ENCODE measurements at places on chromosomes 2 and 18.

- DNase-seq, result no peak
Observed at GRCh38 chr2:118805064-118805690, 42.3 kb downstream of the EN1 start.

DNA sequence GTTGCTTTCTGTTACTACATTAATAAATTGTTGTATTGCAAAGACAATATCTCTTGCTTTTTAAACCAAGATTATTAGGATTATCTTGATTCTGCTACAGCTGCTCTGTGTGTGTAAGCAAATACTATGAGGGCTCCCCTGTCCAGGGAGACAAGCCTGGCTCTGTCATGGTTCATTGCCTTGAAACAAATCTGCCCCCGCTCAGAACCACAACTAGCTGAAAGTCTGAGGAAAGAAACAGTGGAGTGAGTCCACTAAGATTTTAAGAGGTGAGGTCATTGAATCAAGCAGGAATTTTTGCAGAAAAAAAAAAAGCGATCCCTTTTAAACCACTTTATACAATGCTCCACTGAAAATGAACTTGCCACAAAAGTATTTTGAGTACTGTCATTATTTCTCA is 30.8 kb upstream of the LRRTM4 start:
- DNase-seq, result no peak

- no peak for DNase-seq
Observed at GRCh38 chr18:43587538-43588153, 310.4 kb upstream of the SYT4 start.

DNA sequence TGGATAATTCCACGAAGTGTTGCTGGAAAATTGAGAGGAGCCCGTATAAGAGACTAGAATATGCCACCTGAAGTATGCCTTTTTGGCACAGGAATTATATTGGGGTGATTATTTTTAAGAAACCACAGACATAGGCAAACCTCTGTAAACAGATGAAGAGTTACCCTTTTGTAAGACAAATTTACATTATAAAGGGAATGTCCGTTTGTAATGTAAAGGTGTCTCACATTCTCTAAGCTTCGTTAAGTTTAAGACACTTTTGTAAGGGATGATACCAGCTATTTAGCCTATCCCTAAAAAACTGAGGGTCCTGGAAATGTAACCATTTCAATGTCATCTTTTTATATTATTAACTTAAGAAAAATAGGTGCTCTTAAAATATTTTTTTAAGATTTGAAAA is 432.8 kb upstream of the SYT4 start:
- no peak for DNase-seq

GRCh38 chr2:27831279-27832050 is 58.7 kb downstream of the RBKS start:
- DNase-seq, result no peak

DNA sequence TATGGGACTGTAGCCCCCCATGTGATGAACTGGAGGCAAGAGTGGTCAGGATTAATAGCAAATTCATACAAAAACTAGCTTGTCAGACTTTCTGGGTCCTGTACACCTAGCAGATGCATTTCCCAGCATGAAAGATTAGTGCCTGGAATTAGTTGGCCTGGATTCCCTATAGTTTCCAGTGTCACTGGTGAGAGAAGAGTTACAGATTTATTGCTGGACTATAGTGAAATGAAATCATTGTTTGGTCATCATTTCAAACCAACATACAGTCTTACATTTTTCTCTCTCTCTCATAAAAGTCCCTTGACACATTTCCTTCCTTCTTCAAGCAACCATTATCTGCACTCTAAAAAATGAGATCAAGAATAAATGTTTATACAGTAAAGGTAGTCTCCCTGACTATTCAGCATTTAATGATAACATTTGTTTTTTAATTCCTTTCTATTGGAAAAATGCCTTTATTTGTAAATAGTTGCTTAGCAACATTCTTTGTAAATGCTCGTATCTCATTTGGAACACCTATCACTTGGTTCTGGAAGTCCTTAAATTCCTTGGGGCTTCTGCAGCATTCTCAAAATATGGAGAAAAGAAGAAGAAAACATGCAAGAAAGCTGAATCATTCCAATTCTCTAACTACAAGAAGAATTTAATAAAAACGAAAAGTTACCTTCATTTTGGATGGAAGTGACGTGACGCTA is 144.4 kb downstream of the MREG start:
- DNase-seq, result no peak

GRCh38 chr18:46110406-46110805 is 6.2 kb downstream of the HAUS1 start:
- no peak for DNase-seq

DNA sequence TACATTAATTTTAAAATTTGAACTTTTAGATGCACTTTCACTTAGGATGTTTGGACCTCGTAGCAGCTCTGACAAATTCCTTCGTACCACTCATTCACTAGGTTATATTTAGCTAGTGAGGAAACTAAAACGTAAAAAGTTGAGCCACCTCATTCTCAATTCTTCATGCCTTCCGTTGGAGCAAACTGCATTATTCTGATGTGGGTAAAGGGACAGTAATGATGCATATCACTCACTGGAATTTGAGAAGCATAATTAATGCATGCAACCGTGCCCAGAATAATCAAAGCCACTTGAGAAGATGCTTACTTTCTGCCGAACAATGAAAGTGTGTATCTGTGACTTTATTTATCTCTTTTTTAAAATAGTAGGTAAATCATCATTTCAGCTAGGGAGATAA is 2.2 kb downstream of the CNOT9 start:
- DNase-seq, result no peak

DNA sequence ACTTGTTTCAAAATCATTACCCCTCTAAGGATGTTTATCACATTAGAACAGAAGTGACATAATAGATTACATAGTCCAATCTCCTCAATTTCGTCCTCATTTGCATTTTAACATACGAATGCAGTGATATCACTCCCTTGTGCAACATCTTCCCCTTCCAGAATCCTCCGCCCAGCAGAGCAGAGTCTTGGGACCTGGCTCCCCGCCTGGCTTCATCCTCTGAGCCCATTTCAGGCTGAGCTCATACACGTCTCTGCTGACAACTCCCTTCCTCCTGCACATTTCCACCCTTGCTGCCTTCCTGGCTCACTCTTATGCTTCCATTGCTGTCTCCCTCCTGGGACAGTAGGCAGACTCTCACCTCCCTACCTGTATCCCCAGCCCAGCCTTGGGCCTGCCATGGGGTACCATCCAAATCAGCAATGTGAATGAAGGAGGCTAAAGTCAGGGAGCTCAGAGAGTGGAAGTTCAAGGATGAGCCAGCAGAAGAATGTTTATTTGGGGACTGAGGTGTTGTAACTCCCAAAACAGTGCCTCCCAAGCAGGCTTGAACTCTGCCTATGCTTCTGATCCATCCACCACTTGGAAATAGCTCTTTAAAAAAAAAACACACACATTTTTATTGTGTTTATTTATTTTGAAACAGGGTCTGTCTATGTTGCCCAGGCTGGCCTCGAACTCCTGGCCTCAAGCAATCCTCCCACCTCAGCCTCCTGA is 165.2 kb downstream of the TMEM200C start:
- no peak for DNase-seq

GRCh38 chr2:45391866-45392265 is 219.2 kb downstream of the SRBD1 start:
- no peak for DNase-seq

DNA sequence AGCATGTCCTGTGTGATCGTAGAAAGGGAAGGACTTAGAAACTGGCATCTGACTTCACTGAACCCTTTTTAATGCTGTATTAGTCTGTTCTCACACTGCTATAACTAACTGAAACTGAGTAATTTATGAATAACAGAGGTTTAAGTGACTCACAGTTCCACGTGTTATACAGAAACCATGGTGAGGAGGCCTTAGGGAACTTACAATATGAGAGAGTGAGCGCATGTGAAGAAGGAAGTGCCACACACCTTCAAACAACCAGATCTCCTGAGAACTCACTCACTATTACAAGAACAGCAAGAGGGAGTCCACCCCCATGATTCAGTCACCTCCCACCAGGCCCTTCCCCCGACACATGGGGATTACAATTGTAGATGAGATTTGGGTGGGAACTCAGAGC is 811.3 kb downstream of the CPS1 start:
- DNase-seq, result no peak

DNA sequence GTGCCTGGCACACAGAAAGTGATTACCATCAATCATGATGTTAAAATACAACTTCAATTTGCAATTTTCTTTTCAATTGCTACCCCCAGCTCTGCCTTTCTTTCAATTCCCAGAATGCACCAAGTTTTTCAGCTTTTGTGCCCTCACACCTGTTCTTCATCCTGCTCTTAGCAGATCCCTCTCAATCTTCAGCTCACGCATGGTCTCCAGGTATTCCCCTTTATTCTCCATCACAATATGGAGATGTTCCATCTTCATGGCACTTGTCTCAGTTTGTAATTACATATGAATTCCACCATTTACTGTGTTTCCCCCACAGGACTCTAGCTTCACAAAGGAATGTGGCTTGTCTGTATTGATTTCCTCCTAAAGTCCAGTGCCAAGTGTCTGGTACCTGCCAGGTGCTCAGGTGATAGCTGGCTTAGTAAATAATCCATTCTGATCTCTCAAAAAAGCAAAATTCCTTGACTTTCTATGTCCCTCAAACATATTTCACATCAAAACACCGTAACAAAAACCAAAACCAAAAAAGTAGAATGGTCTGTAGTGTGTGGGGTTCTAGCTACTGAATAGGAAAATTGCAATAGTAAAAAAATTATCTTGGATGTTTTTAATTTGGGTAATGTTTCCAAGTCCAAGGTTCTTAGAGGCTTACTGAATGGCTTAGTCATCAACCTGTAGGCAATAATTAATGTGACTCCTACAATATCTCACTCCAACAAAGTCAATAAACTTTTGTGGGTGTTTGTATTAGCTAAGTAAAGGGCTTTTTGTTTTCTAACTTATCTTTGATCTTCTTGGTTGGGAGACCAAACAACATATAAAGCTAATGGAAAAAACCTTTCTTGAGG is 2.9 kb upstream of the INSIG2 start:
- no peak for DNase-seq
